ENCODE measurements at places on chromosomes 3 and 15.
A peak's percentile ranks its signal among the peaks of the same experiment; 100 is the strongest.

- DNase-seq = peak; percentile 15
Measured at GRCh38 chr15:69976366-69976994, 121.2 kb downstream of the TLE3 start.

GRCh38 chr15:99719096-99719541, 14.1 kb downstream of the LYSMD4 start:
- no peak for DNase-seq

DNA sequence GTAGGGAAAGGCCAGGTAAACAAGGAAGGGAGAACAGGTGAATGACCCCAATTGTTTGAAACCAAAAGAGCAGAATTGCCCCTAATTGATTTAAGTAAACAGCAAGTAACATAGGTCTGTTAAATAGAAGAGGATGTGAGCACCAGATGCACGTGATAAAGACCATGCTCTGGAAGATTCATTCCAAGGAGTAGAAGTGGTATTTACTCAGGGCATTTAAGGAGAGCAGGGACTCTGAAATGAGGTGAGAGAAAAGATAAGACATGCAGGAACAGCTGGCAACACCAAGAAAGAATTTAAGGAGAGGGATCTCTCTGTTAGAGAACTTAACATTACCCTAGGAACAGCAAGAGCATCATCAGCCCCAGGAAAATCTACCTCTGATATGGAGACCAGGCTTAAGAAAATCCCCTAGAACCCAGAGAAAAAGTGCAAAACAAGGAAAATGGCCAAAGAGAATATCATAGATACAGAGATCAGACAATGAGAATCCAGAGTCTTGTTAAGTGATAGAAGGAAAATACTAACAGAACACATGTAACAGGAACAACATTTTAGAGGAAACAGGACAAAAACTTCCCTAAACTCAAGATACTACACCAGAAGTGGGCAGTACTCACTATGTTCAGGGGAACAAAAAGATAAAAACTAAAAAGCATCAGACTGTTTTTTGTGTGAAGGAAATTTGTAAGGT, 6.4 kb downstream of the NUDT16 start:
- no peak for DNase-seq

GRCh38 chr3:125381743-125382142, 6.6 kb upstream of the ZNF148 start:
- DNase-seq = no peak

GRCh38 chr3:44240061-44240460, 1.6 kb upstream of the TOPAZ1 start:
- DNase-seq = no peak

DNA sequence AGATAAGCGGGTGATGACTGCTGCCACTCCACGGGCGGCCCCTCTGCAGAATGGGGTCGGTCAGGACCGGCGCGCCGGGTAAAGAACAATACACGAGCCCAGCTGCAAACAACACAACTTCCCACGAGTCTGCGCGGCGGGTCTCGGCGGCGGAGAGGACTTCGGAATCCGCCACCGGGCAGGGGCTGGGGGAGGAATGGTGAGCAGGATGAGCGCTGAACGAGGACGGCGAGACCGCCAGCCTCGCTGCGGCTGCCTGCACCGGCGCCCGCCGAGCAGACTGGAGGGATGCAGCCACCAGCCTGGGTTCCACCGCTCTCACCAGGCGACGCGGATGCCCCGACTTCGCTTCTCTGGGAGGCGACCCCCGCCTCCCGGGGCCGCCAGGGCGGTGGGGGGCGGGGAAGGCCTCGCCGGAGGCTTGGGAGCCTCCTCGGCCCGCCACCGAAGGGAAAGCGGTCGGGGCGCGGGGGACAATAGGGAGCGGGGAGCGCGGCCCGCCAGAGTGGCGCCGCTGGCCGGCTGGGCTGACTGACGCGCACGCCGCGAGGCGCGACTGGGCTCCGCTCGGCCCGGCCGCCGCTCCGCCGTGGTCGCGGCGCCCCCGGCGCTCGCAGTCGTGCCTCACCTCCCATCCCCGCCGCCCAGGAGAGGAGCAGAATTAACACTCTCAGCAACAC, 515 bp downstream of the ADAM10 start:
- DNase-seq = no peak

DNA sequence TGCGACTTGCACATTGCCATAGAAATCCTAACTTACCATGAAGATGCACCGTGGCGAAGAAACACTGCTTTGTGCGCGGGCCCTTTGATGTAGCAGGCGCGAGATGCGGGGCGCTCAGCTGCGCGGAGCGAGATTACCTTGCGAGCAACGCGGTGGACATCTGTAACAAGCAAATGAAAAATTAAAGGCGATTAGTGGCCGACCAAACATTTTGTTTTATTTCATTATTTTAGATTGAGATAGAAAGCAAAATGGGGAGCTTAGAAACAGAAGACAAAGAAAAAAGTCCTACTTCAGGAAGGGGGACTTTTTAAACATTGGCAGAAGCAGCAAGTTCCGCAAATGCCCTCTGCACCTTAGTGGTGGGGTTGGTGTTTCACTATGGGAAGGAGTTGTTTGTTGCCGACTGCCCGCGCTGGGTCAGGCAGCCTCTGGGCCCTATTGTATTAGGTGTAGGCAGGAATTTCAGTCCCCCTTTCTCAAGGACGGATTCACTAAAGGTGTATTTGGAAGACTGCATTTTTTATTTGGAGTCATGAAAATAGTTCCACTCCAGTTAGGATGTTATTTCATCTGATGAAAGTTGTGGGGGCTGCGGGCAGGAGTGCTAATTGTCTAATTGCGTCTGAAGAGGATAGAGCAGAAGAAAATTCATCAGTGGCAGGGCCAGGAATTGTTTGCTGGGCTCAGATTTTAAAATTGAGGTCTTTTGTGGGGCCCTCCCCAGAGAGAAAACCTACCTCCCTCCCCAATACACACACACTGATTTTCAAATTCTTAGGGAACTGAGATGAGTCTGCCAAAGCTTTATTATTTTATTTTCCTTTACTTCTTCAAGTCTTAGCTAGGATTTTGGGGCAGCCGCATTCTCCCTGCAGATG, 17.4 kb downstream of the ZIC4 start:
- no peak for DNase-seq

GRCh38 chr15:80429964-80430363, 25.8 kb downstream of the ARNT2 start:
- no peak for DNase-seq

- DNase-seq = no peak
Measured at GRCh38 chr3:119160361-119160760, 13.0 kb upstream of the UPK1B start.

DNA sequence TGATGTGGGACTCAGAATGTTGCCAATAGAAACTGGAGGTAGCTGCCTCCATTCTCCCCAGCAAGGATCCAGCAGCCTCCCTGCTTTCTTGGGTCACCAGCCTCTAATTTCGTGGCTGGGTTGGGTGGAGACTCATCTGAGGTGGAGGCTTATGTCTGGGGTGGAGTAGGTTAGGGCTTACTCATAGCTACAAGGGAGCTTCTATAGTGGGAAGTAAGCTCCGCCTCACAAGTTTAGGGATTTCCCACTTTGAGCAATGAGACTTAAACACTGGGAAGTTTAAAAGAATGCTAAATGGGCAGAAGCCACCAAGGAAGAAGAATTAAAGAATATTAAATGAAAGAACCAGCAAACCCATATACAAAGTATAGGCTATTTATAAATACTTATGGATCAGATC, 63.8 kb downstream of the GJD2 start:
- DNase-seq = no peak

GRCh38 chr3:132006605-132007204, 28.1 kb downstream of the CPNE4 start:
- DNase-seq = no peak

DNA sequence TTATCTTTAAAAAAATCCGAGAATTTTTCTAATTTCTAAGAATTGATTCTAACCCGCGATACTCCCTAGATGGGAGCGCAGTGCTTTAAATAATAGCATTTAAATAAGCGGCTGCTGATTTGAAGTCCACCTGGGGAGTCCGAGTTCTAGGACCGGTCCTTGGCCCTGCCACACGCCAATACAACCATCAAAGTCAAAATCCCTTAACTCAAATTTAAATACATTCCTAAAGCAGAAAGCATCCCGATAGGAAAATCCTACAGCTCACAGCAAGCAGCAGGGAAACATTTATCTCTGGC, 508 bp upstream of the ECT2 start:
- no peak for DNase-seq

DNA sequence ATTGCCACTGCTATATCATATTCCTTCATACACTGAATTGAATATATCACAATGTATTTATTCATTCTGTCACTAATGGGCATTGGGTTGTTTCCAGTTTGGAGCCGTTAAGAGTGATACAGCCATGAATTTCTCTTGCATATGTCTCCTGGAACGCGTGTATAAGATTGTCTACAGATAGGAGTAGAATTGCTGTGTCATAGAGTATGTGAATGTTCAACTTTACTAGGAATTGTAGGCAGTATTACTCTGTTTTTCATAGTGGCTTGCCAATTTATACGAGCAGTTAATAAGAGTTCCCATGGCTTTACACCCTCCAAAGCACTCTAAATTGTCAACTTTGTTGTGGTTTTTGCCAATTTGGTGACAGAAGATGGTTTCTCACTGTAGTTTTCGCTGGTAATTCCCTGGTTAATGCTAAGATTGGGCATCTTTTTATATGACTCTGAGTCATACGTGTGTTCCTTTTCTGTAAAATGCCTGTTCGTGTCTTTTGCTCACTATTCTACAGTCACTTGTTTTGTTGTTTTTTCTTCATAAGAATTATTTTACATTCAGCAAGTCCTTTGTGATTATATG, 136.1 kb upstream of the LIPC start:
- no peak for DNase-seq

GRCh38 chr15:42184296-42184695, 23.8 kb downstream of the VPS39 start:
- no peak for DNase-seq

DNA sequence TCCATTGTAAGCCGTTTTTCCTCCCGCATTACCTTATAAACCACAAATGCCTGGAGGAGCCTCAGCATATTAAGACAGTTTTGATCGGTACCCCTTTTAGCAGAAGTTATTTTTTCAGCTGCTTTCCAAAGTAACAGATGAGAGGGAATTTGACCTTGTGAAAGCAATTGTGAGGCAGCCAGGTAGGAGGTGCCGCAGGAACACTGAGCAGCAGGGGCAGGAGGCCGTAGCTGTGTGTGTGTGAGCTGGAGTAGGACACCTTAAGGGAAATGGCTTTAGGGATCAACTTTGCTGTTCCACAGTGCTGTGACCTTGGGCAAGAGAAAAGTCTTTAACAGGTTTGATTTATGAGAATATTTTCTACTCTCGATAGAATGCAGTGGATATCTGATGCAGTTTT, 482.1 kb downstream of the IL5RA start:
- DNase-seq = no peak

GRCh38 chr15:98981851-98982722, 25.5 kb downstream of the PGPEP1L start:
- no peak for DNase-seq

- DNase-seq = peak; percentile 7
Measured at GRCh38 chr3:132535575-132536441, 61.3 kb upstream of the ACKR4 start.

- DNase-seq = no peak
Measured at GRCh38 chr15:77975332-77976094, 102.0 kb downstream of the TBC1D2B start.

DNA sequence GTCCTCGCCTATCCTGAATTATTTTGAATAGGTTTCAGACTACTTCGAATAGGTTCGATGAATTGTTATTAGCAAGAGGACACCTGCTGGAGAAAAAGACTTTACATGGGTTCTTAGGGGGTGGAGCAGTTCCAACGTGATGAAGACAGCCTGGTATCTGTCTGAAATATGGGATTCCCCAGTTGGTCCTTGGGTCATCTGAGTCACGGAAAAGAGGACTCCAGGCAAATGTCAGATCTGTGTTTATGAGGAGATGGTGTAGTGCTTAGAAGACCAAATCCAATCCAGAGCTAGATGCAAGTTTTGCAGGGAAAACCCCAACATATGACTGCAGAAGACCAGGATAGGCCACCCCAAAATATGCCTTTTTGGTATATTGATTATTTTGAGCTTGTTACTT, 98.9 kb upstream of the IGSF10 start:
- no peak for DNase-seq

DNA sequence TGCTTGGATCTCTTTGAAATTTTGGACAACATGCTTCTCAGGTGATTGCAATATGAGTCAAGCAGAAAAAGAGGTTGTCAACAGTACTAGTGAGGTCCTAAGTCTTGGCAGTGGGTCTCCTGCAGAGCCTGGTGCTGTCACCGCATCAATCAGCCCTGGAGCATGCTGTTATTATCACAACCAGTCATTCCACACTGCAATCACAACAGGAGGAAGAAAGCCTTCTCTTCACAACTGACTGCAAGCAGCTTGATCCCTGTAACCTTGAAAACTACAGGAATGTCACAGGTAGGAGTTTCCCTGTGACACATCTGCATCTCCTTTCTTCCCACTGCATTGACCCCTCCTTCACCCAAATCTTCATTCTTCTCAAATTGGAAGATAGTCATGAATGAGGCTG, 451.1 kb upstream of the ATP11B start:
- no peak for DNase-seq

DNA sequence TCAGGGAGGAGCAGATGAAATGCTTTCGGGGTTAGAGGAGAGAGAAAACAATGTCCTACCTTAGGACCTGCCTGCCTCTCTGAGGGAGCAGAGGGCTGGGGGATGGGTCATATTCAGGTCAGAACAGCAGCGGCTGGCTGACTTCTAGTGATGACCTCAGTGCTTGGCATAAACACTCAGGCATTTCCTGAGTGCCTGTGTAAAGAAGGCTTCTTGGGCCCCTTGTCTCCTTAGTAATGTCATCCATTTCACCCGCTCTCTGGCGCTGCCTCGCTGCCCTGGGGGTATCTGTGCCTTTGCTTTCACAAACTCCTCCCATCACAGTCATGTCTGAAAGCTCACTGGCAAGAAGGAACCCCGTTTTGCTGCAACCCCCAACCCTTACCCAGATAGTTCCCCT, 82.9 kb upstream of the GSK3B start:
- DNase-seq = no peak

DNA sequence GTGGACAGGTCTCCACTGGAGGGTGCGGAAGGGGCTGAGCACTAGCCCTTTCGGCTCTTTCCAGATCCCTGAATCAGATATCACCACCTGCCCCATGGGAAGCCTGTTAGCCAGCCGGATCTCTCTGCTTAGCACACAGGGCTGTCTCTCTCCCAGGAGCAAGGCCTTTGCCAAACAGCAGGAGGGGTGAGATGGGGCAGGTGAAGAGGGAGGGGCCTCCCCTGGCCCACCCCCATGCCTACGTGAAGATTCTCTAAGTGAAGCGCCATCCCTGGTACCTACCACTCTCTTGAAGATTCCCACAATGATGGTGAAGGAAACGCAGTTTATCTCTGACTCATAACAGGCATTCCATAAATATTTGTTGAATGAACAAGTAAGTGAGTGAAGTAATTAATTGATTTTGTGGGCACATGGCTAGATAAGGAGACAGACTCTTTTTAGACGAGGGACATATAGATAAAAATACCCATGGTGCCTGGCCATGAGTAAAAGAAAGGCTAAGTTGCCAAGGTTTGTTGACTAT, 19.6 kb upstream of the HCN4 start:
- DNase-seq = no peak

DNA sequence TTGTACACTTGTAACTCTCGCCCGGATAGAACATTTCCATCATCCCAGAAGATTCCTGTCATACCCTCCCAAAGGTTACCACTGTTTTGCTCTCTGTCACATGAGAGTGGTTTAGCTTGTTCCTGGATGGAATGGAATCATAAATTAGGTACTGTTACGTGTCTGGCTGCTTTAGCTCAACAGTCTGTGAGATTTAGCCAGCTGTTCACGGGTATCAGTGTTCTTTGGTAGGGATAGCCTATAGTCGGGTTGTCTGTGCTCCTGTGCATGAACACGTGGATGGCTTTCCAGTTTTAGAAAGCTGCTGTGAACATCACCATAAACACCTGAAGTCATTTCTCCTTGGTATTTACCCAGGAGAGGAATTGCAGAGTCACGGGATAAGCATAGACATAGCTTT, 58.2 kb upstream of the NR2C2 start:
- DNase-seq = no peak

Measured in stimulated activated CD8-positive, alpha-beta memory T cell treated with anti-CD3 and anti-CD28 coated beads, Interleukin-2, amount 100 ng/mL, for 1 hour (primary cell).